Vagina (tissue), 2 donors: ENCODE measurements at places on chromosomes 13 and 19.
A peak's percentile ranks its signal among the peaks of the same experiment; 100 is the strongest.

DNA sequence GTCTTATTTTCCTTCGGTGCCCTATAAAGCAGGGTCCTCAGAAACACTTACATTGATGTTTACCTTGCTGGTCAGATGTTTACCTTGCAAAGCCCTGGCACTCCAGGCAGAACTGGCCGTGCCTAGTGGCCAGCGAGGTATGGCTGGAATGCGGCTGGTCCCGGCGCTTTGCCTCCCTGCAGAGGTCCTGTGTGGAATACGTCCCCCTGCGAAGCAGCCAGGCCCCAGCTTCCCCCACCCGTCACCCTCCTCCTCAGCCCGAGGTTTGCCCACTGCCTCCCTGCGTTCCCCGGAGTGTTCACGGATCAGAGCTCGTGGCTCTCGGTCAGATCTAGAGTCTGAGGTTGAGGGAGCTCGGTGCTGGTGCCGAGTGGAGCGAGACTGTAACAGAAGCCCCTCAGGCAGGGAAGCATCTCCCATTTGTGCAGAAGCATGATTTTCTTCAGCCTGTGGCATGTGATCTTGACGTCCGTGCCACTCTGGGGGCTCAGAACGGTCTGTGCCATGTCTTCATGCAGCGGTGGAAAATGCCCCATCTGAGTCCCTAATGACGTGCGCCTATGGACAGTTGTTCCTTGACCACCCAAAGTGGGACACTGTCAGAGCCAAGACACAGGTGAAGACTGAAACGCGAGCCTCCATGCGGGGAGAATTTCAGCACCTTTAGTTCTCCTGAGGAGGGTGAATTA, 54.8 kb upstream of the SOX1 start:
- no peak for DNase-seq

- no peak for DNase-seq
Observed at GRCh38 chr19:44345959-44346358, 10.5 kb downstream of the ZNF112 start.

GRCh38 chr13:33153421-33154404, 131.8 kb downstream of the STARD13 start:
- no peak for DNase-seq

- DNase-seq = no peak
Observed at GRCh38 chr13:51959773-51960172, 51.5 kb downstream of the ATP7B start.

- DNase-seq = no peak
Observed at GRCh38 chr13:68261105-68261504, 1031.0 kb upstream of the PCDH9 start.

- no peak for DNase-seq
Observed at GRCh38 chr19:44808463-44809371, at the start of gene BCAM. BCAM (plus strand) TSS chr19:44809103; CDS start chr19:44809125, 22 bp downstream.

- DNase-seq = peak; percentile 11
Observed at GRCh38 chr13:106401081-106401480, 134.4 kb downstream of the EFNB2 start.

DNA sequence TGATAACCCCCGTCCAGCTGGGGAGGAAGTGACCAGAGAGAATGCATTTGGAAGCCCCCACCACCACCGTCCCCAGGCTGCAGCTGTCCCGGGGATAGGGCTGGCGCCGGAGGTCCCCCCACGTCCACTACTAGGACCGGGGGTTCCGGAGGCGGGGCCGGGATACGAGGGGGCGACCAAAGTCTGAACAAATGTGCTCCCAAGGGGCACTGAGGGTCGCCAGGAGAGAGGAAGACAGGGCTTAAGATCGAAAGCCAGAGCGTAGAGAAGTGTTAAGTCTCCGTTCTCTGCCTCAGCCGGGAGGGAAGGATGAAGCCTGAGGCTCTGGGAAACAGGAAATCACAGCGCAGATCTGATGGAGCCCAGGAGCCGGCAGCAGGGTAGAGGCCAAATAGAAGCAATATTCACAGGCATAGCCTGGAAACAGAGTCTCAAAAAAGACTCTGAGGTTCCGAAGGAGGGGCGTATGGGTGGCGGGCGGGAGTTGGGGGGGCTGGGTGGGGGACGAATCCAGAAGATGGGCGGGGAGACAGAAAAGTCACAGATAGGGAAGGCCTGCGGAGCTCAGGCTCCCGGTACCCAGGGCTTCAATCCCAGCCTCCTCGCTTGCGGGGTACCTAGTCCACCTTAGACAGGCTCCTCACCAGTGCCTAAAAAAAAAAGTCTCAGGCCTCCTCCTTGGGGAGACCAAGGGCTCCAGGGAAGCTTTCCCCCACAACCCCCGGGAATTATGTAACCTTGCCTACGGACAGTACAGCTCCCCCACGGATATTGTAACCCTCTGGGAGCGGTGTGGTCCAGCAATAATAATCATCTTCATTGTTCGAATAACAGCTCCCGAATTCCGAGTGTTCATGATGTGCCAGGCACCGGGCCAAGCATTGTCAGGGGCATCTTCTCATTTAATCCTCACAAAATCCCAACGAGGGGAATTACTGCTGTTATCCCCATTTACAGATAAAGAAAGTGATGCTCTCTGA, 1.1 kb upstream of the ERF start:
- no peak for DNase-seq

DNA sequence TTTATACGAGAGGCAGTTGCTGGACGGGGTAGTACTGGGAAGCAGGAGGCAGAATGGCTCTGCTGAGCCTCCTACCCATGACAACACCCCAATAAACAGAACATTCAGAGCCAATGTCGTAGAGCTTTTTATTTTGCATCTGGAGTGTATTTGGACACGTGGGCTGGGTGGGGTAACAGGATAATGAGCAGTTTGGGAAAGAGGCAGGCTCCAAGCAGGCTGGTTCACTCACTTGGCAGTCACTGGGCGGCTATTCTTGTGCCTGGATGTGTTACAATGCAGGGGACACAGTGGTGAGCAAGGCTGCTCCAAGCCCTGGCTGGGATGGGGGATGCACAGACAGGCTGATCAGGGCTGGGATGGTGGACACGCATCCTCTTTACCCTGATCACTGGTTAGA, 9.5 kb downstream of the ACTMAP start:
- no peak for DNase-seq

GRCh38 chr13:78593652-78594455, 9.5 kb downstream of the POU4F1 start:
- no peak for DNase-seq

DNA sequence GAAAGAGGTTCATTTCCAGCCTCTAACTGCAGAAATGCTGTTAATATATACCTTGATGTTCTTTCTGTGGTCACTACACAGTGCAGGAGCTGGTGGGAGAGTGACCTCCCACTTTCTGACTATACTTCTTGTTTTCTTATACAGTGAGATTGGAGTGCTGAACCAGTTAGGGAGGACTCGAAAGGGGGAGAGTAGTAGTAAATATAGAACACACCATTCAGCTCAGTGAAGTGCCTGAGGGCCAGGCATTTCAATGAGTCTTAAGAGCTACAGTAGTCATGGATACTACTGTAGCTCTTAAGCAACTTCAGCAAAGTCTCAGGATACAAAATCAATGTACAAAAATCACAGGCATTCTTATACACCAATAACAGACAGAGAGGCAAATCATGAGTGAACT, 372.9 kb downstream of the MTUS2 start:
- DNase-seq = no peak

DNA sequence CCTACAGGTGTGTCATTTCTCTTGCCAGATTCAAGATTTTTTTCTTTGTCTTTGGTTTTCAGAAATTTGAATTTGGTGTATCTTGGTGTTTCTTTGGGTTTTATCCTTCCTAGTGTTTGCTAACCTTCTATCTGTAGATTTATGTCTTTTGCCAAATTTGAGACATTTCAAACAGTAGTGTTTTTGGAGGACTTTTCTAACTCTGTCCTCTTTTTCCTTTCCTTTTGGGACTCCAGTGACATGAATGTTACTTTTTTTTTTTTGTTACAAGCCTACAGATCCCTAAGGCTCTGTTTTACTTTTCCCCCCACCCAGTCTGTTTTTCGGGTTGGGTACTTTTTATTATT, 58.8 kb downstream of the ZMYM2 start:
- no peak for DNase-seq

- DNase-seq = no peak
Observed at GRCh38 chr19:30006207-30006606, 64.2 kb downstream of the URI1 start.

DNA sequence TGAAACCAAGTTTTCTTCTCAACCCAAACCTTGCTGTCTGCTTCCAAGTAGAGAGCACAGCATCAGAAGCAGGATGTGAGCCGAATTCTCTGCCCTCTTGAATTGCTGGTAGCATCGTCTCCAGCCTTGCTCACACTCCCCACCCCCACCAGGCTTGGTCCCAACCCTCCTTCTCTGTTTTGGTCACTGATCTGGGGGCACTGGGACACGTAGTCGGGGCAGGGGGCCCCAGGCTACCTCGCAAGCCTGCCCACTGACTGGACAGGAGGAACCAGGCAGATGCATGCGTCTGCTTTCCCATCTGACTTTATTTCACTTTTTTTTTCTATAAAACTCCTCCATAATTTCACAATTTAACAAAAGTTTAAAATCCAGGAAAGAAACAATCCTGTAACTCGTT, 69.7 kb downstream of the MLLT1 start:
- DNase-seq = no peak

GRCh38 chr19:16397791-16398529, 73.3 kb downstream of the KLF2 start:
- no peak for DNase-seq

DNA sequence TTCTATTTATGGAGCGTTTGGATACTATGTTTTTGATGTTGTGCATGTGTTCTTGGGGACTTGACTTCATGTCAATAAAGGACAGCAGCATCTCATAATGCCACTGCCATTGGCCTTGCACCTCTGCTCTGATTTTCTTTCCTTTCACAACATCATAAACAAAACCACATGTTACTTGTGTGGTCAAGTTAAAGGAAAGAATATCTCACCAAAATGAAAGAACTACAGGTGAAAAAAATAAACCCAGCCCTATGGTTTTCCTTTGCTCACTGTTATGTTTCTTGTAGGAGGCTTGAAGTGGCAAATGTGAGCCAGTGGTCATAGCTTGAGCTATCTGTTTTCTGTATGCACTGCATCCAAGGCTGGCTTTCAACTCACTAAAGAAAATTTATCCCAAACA, 240.4 kb downstream of the KCNRG start:
- DNase-seq = no peak

DNA sequence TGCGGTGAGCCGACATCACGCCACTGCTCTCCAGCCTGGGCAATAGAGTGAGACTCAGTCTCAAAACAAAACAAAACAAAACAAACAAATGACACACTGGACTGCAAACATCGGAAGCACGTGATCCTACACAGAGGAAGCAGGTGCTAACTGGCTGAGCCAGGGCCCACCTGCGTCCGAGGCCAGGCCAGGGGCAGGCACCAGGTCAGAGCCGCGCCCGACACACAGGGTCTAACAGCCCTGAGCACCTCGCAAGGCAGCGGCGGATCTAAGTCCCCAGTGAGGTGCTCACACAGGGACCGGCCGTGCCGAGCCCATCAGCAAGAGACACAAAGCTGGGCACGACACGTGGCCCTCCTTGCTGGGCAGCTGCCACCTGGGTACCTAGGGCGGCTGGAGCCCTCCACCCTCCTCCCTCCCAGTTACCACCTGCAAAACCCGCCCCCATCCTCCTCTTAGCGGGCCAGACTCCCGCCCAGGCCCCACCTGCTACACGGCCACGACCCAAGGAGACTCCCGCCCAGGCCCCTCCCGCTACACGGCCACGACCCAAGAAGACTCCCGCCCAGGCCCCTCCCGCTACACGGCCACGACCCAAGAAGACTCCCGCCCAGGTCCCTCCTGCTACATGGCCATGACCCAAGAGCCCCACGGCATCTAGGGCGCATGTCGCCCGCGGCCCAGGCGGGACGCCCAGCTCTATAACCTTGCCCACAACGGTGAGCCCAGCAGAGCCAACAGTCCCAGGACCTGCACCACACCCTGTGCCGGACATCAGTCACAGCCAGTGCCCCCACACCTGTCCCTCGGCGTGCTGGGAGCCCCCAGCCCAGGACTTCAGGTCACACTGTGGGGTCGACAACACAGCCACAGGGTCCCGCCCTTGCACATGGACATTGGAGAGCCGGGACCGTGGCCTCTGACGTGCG, 15.6 kb downstream of the AP3D1 start:
- DNase-seq = no peak

GRCh38 chr13:30629527-30629926, 11.8 kb downstream of the USPL1 start:
- no peak for DNase-seq

- no peak for DNase-seq
Observed at GRCh38 chr19:41753936-41754529, 1.3 kb upstream of the CEACAM6 start.

- no peak for DNase-seq
Observed at GRCh38 chr13:29483211-29483610, 112.3 kb downstream of the SLC7A1 start.

DNA sequence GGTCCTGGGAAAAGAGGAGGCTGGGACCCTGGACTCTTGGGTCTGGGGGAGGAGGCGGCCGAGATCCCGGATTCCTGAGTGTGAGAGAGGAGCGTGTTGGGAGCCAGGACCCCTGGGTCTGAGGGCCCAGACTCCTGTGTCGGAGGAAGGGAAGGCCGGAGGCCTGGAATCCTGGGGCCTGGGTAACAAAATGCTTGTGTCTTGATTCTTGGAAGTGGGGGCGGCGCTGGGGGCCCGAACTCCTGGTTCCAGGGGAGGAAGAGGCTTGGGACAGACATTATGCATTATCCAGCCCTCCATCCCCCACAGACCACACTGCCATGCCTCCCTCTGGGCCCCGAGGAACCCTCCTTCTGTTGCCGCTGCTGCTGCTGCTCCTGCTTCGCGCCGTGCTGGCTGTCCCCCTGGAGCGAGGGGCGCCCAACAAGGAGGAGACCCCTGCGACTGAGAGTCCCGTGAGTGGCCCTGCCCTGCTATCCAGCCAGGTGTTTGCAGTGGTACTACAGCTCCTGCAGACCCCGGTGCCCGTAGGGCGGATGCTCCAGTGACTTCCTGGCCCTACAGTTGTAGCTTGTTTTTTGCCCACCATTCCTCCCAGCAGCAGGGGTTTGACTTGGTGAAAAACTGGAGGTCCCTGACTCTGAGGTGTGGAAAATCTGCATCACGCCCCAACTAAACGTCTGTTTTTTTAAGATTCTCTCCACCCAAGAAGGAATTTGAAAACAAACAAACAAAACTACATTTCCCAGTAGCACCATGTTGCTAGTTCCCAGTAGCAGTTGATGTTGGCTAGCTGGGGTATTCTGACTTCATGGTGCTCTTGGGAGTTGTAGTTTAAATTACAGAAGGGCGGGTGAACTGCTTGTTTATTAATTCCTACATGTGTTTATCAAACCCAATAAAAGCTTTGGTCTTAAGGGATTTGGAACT, 630 bp downstream of the NUCB1 start:
- DNase-seq = no peak

DNA sequence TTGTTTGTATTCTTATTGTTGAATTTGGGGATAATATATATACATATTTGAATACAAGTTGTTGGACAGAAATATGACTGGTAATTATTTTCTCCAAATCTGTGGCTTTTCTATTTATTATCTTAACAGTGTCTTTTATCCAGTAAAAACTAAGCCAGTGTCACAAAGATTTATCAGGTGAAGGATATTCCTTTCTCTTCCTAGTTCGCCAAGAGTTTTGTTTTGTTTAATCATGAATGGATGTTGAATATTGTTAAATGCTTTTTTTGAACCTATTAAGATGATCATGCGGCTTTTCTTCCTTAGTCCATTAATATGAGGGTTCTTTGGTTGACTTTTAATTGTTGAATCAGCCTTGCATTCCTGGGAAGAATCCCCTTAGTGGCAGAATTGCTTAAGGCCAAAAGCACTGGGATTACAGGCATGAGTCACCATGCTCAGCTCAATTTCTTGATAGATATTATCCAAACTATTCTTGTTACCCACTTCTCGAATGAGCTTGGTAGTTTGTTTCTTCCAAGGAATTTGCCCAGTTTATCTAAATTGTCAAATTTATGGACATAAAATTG, 53.3 kb downstream of the TEX26 start:
- no peak for DNase-seq

GRCh38 chr13:31209172-31209840, 9.5 kb downstream of the B3GLCT start:
- no peak for DNase-seq
